ENCODE measurements at places on chromosomes 5 and 9.

DNA sequence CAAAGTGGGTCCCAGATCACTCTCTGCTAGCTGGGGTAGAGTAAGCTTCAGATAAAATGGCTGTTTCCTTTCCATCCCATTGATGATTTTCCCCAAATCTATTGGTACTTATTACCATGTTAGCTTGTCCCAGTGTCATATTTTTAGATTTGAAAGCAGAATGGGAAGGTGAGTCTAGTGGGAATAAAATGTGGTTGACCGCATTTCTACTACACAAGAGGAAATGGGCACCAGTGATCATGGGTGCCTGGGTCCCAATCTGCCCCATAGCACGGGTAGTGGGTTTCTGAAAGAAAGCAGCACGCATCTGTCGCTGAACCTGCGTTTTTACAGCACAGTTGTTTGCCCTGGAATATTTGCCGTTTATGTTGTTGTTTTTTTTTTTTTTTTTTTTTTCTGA is 20.1 kb downstream of the DAPK1 start:
- DNase-seq, result no peak

DNA sequence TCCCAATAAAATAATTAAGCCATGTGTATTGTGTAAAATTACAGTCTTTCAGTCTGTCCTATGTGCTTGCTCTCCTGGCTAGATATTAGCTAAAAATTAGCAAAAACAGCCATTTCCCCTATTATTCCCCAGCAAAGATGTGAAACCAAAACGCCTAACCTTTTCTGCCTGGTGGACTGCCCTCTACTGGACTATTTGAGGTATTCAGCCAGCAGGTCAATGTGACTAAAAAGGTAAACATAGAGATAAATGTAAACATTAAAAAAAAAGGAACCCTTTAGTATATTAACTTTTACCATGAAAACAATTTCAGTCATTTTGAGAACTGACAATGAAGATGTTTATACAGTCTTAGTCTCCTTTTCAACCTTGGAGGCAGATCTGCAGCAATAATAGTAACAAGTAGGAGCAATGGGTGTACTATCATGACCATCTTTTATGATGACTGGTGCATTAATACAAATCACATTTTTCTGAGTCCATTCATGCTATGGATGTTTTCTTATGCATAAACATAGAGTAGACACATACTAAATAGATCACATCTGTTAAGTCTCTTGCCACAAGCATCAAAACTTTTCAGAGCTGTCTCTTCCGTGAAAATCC is 10.1 kb downstream of the ATG12 start:
- DNase-seq, result no peak

DNA sequence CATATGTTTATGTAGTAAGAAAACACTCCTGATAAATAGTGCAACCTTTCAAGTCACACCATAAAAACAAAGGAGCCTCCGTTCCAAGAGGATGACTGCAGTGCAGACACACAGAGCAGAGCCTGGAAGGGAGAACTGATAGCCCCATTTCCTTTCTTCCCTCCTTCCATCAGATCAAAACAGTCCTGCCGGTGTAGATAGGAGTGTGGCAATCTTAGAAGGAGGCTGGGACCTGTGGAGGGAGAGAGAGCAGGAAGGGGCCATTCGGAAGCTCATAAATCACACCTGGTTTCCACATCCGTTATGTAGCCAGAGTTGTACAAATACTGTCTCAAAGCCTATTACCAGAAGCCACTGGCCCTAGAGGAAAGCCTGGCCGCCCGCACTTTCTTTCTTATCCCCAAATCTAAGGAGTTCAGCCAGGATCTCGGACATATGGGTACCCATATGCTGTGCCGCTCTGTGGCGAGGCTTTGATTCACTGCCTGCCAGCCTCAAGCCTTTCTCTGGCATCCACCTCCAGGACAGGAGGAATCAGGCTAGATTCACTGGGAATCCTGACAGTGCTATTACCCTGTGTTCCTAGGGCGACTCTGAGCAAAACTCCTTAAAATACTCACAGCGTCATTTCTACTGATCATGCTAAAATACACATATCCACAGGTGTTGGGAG is 26.9 kb downstream of the DAP start:
- DNase-seq, result no peak

DNA sequence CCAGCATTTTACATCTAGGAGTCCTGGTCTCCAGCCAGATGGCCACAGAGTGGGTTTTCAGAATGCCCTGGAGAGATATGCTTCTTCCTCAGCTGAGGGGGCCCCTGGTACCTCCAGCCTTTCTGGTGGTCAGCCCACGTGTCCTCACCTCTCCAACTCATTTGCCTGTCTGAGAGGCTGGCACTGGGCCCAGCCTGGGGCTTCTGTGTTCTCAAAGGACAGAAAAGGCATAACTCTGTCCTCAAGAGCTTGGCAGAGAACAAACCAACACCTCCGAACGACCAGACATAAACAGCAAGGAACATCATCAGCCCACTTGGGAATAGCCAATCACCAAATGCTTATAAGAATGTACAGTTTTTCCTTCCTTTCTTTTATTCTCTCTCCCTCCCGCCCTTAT is 17.1 kb downstream of the ENG start:
- no peak for DNase-seq

All from cortex of kidney (tissue), 1 donor.